Cardiac septum (tissue), 1 donor: ENCODE measurements at places on chromosomes 12 and 14. TPM values are rescaled to one million over a fixed set of nuclear protein-coding genes. Genes with fewer than 3 reads are reported as not detected.

DNA sequence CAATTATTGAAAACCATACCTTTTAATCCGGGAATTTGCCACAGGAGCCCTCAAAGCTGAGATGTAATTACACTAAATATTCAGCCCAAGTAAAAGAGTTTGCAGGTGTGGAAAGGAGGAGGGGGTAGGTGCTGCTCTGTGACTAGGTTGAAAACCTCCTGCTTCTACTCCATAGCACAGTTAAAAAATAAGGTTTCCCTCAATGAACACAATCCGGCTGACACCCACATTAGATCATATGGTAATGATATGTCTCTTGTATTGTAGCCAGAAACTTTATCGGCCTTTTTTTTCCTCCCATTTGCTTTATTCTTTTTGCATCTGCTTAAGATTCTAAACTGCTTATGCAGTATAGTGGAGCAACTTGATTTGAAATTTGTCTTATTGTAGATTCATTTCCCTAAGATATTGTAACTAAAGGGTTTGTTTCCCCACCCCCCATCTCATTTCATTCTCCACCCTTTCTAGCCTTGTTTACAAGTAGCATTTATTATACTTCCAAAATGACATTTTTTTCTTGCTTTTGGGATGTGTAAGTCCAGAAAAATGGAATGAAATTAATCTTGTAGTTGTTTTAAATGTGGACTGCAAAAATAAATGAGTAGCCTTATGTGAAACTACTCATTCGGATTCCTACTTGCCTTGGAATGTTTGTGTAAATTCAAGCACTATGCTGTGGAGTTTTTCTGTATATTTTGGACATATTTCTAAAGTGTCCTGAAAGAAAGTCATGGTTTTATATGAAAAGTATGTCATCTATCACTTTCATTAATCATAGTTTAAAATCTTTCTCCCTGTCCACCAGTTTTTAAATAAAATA, at the start of gene DCN:
Gene DCN, minus strand, starts transcription at position 182 of the 820 bp plus-strand sequence. CDS start 4,265 bp downstream, outside the sequence.
- no peak for DNase-seq

DNA sequence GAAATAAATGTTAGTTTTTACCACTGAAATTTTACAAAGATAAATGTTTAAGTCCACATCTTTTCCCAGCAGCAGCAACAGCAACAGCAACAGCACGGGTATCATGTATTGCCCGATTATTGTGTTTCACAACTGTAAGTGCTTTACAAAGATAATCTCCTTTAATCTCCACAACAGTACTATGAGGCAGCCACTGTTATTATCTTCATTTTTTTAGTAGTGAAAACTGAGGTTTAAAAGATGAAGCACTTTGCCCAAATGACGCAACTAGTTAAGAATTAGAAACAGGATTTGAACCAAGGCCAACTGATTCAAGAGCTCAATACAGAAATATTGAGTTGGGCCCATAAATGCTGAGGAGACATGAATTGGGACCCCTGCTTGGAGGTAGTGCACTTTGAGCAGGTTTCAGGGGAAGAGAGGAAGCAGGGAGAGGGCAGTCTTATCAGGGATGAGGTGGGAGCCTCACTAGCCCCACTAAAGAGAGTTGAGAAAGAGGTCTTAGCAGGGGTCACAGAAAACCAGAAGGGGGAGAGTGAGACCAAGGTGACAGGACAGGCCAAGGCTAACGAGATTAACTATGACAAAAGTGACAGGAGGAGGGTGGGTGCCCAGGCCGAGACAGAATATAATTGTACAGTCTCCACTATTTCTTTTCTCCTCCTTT, 15.3 kb downstream of the KRT2 start:
- DNase-seq = no peak

DNA sequence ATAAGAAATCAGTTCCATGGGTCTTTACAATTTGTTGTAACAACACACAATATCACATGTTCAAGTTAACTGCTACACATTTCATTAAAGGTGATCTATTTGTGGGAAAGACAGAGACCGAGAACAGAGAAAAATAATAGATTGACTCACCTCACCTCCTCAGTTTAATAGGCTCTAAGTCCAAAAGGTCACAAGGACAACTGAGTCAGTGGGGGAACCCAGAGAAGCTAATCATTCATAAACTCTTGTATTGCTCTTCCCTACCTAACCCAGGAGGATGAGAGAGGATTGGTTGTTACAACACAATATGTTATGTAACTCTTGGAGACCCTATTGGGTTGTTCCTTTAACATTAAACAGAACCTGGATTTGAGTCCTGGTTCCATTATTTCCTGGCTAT, 72.2 kb upstream of the CRY1 start:
- DNase-seq = no peak

GRCh38 chr14:98859301-98859700, 412.7 kb downstream of the BCL11B start:
- DNase-seq = no peak

DNA sequence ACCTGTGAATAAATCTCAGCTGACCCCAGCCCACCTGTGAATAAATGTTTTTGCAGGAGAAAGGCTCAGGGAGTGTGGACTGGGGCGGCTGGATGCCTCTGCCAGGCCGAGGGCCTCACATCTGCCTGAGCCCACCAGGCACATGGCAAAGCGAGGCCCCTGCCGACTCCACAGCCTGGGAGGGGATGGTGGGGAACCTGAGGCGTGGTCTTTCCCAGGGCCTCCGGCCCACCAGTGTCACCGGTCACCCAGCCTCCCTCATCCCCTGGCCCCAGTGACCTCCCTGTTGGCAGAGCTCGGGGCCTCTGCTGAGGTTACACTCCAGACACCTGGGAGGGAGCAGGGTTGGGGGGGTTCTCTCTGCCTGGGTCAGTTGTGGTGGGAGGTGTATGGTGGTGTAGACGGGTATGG, 8.2 kb downstream of the NOC4L start:
- no peak for DNase-seq

GRCh38 chr12:9143929-9144729, 28.4 kb upstream of the A2M start:
- no peak for DNase-seq

DNA sequence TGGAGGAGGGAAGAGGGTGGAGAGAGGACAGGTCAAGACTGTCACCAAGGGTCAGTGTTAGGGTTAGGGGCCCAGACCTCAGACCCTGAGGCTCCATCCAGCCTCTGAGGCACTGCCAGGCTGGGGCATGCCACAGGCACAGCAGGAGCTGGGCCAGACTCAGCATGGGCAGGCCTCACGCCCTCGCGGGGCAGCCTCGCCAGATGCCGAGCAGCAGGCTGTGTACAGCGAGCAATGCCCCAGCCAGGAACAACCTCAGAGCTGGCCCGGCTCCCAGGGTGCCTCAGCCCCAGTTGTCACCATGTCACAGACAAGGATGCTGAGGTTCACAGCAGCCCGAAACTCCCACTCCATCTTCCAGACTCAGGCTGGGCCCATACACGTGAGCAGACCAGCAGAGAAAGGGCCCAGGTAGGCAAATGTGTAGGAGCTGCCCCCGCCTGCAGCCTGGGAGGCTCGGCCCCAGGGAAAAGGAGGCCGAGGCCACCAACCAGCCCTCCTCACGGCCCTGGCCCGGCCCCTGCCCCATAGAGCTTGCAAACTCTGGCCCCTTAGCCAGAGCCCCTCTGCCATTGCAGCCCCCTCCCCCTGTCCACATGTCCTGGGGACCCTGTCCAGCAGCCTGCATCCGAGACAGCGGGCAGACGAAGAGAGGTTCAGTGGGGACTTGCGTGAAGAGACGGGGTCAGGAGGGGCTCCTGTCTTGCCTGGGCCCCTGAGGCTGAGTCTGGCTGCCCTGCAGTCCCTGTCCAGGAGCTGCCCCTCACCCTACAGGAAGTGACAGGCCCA, 7.5 kb downstream of the C14orf180 start:
- peak; percentile 91 for DNase-seq

DNA sequence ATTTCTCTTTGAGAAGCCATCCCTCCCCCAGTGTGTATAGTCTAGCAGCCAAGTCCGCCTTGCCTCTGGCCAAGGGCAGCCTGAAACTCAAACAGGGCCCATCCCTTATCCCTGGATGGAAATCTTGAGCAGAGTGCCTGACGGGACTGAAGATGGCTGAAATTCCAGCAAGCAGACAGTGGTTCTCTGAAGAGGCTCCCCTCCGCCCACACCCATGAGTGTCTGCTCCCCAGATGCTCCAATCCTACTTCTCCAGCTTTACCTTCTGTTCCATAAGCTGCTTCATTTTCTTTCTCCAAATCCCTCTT, 396.2 kb downstream of the NUAK1 start:
- no peak for DNase-seq

GRCh38 chr12:54167500-54167896, 21.3 kb downstream of the SMUG1 start:
- no peak for DNase-seq

GRCh38 chr12:54987611-54988231, 3.2 kb upstream of the TESPA1 start:
- no peak for DNase-seq

The CCDC175 gene
- not detected for total RNA-seq

The PLEKHD1 gene
- total RNA-seq = 0.13 TPM

The PLBD2 gene
- total RNA-seq = 30.8 TPM

The BHLHE41 gene
- total RNA-seq = 33.3 TPM
